ENCODE measurements at places on chromosomes 12 and 14.

DNA sequence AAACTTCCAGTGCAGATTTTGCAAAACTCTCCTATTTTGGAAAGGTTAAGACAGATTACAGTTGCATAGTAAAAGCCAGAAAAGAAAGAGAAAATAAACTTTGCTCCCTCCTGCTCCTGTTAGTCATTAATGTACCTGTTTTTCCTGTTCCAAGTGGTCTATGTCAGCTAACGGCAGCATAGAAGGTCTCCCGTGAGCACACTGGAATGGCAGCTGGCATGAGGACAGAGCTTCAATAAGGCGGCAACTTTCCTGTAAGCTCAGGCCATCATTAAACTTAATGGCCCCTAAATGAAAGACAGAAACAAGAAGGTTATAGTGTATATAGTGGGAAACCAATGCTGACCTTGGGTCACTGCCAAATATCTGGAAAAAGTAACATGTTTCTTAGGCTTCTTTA, 16.0 kb downstream of the EIF2B2 start:
- DNase-seq = no peak

GRCh38 chr14:36284971-36285595, 35.4 kb downstream of the MBIP start:
- no peak for DNase-seq

DNA sequence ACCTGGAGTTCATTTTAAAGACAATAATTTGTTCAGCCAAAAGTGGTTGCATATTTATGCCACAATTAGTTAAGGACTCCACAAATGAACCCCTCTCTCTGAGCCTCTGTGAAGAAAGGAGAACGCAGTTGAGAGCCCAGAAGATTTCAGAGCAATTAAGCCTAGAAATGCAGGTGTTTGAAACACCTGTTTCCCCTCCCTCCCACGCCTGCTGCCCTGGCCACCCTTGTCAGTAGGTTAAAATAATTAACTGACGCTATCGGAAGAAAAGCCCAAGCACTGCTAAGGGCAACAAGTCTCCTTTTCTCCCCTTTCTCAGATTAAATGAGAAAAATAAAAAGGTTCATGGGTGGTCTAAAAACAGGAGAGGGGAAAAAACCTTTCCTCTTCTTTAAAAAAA, 99.2 kb downstream of the PPM1A start:
- no peak for DNase-seq

- no peak for DNase-seq
Measured at GRCh38 chr12:27176765-27177164, 67.3 kb upstream of the STK38L start.

GRCh38 chr12:130765186-130765659, 49.1 kb upstream of the RIMBP2 start:
- DNase-seq = no peak

DNA sequence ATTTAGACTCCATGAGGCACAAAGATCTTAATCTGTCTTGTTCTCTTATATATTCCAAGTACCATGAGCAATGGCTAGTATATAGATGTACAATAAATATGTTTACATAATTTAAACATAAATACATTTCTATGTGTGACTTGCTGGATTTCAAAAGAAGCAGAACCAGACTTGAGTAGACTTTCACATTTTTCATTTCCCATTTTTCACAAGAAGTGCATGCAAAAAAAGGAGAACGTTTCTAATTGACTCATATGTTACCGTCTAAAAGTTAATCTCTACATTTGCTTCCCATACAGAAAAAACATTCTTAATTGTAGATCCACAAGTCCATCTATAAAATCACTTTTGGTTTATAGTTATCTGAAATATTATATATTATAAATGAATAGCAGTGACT, 256.5 kb upstream of the USP15 start:
- no peak for DNase-seq

- no peak for DNase-seq
Measured at GRCh38 chr12:75707983-75708382, 196.6 kb upstream of the KRR1 start.

DNA sequence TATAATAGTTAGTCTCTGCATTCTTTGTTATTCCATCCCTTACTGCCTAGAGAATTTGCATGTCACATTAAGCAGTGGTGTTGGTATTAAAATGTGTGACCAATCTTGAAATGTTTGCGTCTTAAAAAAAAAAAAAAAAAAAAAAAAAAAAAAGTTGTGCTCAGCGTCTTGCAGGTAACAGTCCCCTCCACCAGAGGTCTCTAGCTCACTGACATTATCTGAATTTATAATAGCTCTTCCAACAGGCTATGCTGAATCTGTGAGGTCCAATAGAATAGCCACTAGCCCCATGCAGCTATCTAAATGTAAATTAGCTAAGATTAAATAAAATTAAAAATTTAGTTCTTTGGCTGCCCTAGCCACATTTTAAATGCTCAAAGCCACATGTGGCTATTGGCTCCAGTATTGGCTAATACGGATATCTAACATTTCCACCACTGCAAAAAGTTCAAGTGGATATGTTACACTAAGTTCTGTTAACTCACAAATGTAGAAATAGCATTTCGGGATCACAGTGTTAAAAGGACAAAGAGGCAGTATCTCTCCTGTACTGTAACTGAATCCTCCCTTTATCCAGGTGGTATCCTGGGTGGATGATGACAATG, 28.7 kb downstream of the NKX2-8 start:
- DNase-seq = no peak

- DNase-seq = no peak
Measured at GRCh38 chr14:85584481-85584880, 54.5 kb downstream of the FLRT2 start.

GRCh38 chr12:75476071-75476470, 4.5 kb upstream of the GLIPR1 start:
- DNase-seq = no peak

GRCh38 chr12:107233551-107233950, 140.2 kb upstream of the CRY1 start:
- DNase-seq = no peak

DNA sequence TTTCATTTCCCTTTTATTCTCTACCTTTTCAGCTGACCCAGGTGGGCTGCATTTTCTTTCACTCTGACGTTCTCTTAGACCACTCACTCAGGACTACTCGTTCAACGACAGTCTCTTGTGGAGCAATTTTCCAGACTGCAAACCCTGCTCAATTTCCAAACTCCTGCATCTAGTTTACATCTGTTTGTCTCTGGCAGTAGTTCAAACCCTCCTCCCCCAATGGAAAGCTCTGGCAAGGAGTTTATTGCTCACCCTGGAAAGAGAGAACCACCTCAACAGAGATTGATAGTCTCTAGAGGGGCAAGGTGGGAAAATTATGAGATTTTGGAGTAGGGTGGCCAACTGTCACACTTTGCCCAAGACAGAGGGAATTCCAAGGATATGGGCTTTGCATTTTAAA, 130.2 kb downstream of the TSHR start:
- DNase-seq = no peak

DNA sequence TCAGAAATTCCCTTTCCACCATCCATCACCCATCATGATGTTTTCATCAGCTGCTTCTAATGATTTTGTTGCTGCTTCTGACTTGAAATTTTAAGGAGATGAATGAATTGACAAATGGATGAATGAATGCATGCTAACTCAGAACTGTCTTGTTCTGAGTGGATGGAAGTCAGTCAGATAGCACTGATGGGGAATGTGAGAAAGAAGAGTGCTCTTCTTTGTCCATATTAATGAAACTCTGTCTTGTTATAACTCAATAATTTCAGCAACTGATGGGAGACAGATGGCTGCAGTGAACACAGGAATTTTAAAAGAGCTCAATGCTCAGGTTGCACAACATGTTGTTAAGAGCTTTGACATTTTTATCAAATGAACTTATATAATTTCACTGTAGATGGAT, 422.0 kb downstream of the TRHDE start:
- DNase-seq = no peak

DNA sequence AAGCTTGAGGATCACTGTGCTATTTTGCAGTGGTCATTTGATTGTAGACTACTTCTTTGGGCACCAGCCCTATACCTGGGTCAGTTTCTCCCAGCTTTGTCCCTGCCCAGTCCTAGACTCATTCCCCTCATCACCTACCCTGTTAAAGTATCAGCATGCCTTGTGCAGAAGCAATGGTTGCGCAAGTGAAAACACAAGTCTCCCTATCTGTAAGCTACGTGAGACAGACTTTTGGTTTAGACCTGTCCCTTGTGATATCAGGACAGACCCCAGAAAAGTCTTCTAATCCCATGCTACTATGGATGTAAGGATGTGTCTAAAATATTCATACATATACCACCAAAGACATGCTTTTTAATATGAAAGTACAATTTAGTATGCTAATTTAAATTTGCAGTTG, 88.8 kb upstream of the ATP2B1 start:
- DNase-seq = no peak

GRCh38 chr12:87866578-87867292, 162.5 kb downstream of the C12orf50 start:
- no peak for DNase-seq

DNA sequence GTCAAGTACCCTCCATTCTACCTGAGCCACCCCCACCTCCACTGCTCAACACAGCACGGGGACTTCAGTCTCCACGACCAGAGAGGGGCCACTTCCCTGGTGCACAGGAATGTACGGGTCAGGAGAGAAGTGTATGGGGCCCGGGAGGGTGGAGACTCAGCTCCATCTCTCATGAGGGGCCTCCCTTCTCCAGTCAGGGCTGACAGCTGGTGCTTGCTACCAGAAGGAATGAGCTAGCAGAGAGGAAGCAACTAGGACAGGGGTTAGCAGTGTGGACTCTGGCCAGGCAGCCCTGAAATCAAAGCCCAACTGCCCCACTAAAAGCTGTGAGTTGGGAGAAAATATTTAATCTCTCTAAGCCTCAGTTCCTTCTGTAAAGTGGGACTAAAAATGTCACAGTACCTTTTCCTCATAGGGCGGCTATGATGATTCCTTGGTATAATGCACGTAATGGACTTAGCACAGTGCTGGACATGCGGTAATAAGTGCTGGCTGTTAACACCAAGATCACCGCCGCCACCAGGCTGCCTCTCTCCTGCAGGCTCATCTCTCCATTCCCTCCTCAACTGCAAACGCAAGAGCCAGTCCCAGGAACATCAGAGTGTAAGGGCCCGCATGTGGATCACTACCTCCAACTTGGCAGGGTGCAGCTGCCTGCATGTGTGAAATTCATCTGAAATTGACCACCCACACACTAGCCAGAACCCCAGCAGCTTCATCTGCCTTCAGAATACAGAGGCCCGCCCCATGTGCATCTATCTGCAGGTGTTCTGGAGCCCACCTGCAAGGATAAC, 14.6 kb downstream of the ACTN1 start:
- DNase-seq = no peak

DNA sequence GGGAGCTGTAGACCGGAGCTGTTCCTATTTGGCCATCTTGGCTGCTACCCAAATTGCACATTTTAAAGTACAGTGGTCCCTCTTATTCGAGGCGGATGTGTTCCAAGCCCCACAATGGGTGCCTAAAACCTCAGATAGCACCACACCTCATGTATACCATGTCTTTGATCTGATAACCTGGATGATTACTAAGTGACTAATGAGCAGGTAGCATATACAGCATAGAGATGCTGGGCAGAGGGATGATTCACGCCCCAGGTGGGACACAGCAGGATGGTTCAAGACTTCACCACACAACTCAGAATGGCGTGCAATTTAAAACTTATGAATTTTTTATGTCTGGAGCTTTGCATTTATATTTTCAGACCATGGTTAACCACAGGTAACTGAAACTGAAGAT, 255.0 kb downstream of the AKAP6 start:
- DNase-seq = no peak

- DNase-seq = no peak
Measured at GRCh38 chr12:111434049-111434448, 28.3 kb downstream of the SH2B3 start.

DNA sequence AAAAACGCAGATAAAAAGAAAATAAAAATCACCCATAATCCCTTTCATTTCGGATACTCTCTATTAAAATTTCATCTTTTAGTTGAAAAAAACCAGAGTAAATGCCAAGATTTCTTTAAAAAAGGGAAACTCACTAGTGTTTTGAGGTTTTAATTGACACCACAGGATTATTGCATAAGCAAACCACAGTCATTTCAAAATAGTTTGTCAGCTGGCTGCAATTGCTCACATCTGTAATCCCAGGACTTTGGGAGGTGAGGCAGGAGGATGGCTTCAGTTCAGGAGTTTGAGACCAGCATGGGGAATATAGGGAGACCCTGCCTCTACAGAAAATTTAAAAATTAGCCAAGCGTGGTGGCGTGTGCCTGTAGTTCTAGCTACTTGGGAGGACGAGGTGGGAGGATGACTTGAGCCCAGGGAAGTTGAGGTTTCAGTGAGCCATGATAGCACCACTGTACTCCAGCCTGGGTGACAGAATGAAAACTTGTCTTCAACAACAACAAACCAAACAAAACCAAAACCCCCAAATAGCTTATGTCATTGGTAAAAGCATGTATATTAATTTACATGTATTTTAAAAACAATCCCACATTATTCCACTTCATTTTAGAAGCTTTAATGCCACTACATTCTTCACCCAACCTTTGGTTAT, 48.8 kb downstream of the SYNE2 start:
- DNase-seq = no peak

- DNase-seq = no peak
Measured at GRCh38 chr12:70577283-70577634, 60.0 kb downstream of the PTPRB start.

DNA sequence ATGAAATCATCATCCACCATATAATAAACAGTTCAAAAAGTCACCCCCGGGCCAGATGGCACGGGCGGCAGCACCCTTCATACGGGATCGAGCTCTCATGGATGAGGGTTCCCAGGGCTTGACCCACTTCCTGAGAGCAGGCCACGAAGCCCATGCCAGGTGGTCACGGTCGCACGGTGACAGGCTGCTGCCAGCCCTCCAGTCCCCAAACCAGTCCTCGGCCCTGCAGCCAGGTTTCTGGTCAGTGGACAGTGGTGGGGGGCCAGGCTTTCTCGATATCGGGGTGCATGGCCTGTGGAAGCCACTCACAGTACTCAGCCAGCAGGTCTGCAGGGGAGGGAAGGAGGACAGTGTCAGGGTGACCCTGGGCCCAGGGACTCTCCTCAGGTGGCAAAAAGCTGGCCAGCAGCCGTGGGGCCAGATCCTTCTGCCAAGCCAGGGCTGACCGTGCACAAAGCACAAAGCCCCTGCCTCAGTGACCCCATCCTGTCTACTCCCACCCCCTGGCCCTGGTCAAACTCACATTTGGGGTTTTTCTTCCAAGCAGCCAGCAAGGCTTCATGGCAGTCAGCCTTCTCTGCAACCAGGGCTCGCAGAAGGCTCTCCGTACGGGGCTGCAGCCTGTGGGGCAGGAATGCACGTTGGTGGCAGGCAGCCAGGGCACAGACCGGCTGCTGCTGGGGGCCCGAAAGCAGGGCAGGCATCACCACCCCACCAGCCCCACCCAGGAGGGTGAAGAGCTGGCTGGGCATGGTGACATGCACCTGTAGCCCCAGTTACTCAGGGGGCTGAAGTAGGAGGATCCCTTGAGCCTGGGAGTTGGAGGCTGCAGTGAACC, 33.3 kb upstream of the UBC start:
- DNase-seq = no peak
